ENCODE measurements at places on chromosomes 5 and 9.

DNA sequence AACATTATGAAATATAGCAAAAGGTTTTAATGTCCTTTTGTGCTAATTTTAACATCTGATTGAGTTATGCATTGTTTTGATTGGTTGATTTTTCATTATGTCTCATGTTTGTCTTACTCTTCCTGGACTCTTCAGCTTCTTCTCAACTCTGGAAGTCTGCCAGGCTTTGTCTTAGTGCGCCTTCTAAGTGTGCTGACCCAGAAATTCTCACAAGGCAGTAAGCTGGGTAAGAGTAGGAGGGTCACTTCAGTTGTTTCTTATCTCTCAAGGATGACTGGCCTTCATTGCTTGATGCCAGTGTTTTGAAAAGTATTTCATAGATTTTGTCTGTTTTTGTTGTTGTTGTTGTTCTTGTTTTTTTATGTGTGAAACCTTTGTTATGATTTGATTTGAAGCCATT, 59.2 kb downstream of the RIC1 start:
- DNase-seq: no peak

GRCh38 chr9:117400171-117400570, 14.7 kb downstream of the ASTN2 start:
- no peak for DNase-seq

- DNase-seq: no peak
Measured at GRCh38 chr5:125979636-125980035, 443.6 kb upstream of the GRAMD2B start.

- DNase-seq: no peak
Measured at GRCh38 chr9:98549401-98549800, 159.3 kb downstream of the GABBR2 start.

DNA sequence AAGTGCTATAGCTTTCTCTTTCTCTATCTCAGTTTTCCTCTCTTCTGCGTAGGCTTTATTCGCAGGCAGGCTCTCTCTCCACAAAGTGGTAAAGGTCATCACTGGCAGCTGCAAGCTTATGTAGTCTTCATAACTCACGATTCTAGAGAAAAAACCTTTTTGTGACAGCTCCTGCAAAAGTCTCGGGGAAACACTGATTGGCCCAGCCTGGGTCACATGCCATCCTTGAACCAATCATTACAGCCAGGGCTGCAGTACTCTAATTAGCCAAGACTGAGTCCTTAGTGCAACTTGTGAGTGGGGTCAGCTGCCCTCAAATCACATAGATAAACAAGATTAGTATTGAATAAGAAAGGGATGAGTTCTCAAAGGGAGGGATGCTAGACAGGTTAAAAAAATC, 18.3 kb upstream of the FRMPD1 start:
- no peak for DNase-seq

DNA sequence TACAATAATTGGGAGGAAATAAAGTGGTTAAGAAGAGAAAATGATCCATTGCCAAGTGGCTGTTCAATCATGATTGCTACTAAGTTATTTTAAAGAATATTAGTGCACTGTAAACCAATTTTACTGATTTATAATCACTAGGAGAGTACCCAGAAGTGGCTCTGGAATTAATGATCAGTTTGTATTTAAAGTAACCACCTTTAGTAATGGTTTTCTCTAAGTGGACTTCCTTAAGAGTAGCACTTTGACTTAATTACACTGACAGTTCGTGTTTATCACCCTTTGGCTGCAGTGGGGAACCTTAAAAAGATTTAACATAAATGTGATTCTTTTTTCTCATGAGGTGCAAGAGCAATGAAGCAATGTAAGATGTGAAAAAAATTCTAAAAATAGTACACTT, 310.8 kb downstream of the CDH12 start:
- no peak for DNase-seq

DNA sequence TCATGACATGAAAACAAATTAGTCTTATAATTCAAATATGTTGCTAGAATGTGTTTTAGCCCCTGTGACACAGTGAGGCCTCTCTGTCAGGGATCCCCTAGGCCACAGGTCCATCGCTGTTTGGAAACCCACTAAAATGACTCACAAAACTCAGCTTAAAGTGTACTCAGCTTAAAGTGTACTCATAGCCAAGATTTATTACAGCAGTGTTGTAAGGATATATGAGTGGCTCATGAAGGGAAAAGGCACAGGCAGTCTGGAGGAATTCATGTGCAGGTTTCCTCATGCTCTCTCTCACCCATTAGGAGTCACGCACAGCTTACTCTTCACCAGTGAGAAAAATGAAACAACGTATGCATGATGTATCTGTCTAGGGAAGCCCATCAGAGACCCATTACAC, 24.4 kb upstream of the TGFBI start:
- DNase-seq: no peak

GRCh38 chr5:142293486-142293885, 31.3 kb downstream of the SPRY4 start:
- no peak for DNase-seq

DNA sequence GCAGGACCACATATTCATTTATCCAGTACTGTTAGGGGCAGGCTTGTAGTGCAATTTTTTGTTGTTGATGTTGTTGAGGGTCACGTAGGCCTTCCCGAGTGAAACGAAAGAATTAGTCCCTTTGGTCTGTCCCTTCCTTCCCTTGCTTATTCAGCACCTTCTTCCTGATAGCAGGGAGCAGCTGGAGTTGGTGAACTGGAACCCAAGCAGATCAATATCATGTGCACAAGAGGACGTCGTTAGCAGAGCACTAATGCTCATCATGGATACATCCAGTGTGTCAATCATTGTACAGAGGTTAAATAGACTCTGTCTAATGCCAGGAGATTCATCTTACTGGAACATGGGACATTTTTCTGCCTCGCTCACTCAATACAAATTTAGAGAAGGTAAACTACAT, 33.0 kb upstream of the MAP1B start:
- DNase-seq: no peak

- DNase-seq: no peak
Measured at GRCh38 chr5:69415584-69415958, 655 bp downstream of the MARVELD2 start.

- no peak for DNase-seq
Measured at GRCh38 chr9:87505869-87506678, 8.4 kb downstream of the DAPK1 start.

GRCh38 chr5:77426670-77427069, 65.4 kb downstream of the WDR41 start:
- no peak for DNase-seq

All from ACHN (cell line).